ENCODE measurements at places on chromosomes 5 and 9.

- DNase-seq, result no peak
Measured at GRCh38 chr5:83856881-83857280, 136.2 kb upstream of the HAPLN1 start.

- no peak for DNase-seq
Measured at GRCh38 chr5:176624938-176625337, 5.4 kb downstream of the SNCB start.

DNA sequence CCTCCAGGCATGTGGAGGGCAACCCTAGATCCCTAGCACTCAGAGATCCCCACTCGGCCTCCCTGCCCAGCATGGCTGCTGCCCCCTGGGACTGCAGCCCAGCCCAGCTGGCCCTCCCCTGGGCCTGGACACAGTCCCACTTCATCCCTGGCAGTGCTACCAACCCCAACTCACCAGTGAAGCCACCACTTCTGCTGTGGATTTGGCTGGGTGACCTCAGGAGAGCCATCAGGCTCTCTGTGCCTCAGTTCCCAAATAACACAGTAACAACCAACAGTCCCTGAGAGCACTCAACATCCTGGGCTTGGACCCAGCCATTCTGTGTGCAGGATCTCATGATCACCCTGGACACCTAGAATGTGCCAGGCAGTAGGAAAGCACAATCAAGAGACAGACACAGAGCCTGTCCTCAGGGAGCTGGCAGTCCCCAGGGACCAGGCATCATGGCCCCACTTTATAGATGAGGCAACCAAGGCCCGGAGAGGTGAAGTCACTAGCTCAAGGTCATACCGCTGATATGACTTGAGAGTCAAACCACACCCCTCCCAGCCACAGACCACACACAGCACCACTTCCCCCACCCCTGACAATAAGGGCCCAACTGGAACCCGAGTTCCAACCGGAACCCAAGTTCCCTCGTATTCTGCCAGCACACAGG is 4.7 kb upstream of the PSMB7 start:
- peak; percentile 72 for DNase-seq

DNA sequence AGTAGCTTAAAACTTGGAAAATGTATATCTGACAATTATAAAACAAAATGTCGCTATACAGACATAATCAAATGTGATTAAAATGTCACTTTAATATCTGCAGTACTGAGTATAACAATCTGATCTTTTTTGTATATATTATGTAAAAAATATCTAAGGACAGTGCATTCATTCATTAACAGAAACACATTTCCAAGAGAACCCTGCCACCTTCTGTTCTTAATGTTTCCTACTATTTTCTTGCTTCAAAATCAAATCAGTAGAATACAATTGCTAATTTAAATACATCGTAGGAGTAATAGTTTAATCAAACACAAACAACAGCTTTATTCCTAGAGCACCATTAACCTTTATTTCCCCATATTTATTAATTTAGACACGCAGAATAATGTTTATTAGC is 142.6 kb upstream of the ST8SIA4 start:
- no peak for DNase-seq

- no peak for DNase-seq
Measured at GRCh38 chr9:82761027-82761426, 301.9 kb downstream of the RASEF start.

DNA sequence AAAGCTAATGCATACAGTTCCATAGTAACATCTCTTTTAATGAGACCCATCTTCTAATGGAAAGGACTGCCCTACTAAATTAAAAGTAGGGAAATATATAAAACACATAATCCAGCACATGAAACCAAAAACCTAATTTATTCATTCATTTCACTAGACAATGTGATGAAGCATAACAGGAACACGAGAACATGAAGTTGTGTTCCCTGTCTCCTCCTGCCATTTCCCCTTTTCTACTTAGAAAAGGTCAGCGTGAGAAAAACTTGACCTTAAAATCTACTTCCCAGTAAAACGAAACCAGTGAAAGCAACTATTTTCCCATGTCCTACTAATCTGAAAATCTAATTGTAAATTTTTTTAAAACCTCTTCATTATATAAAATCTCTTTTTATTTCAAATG is 847.5 kb downstream of the TLE1 start:
- no peak for DNase-seq

- peak; percentile 55 for DNase-seq
Measured at GRCh38 chr5:79878721-79879336, 112.2 kb downstream of the MTX3 start.

DNA sequence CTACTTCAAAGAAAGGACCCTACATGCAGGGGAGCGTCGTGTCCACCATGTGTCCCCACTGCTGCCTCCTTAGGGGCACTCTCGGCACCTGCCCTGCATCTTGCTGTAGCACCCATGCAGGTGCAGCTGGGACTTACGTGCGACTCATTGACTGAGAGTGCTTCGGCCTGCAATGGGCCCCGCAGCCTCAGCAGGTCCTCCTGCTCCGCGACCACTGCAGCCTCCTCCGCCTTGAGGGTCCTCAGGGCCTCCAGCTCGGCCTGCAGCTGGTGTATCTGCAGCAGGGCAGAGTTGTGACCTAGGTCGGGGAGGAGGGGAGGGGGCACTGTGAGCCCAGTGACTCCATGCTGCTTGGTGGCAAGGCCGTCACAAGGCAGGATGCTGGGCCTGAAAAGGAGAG is 27.1 kb downstream of the ARPC5L start:
- no peak for DNase-seq

DNA sequence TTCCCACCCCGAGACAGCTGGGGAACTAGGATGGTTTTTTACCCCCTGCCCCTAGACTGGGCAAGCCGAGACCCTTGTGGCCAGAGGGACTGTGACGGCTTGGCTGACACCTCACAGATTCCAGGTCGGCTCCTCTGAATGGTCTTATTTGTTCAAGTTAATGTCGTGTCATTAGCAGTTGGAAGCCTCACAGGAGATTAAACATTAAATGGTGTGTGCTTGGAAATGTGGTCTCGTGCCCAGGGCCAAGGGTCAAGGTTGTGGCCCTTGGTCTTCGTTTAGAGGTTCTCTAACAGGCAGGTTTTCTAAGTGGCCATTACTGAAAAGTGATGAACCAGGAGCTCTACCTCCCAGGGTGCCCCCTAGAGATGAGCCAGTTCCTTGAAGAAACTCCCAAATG is 61.2 kb upstream of the RXRA start:
- no peak for DNase-seq

- DNase-seq, result no peak
Measured at GRCh38 chr5:68054638-68055037, 160.9 kb upstream of the PIK3R1 start.

- no peak for DNase-seq
Measured at GRCh38 chr5:53603009-53603687, 42.7 kb downstream of the NDUFS4 start.

- DNase-seq, result no peak
Measured at GRCh38 chr9:110886832-110887231, 151.4 kb downstream of the LPAR1 start.

DNA sequence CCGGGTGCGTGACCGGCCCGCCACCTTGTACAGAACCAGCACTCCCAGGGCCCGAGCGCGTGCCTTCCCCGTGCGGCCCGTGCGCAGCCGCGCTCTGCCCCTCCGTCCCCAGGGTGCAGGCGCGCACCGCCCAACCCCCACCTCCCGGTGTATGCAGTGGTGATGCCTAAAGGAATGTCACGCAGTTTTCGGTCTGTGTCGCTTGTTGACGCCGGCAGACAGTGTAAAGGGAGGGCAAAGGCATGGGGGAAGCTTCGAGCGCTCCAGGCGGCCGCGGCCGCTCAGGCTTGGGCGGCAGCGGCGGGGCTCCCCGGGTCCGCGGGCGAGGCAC is 1.3 kb downstream of the LRRC26 start:
- no peak for DNase-seq

GRCh38 chr5:10073441-10074104 is 176.1 kb downstream of the ATPSCKMT start:
- no peak for DNase-seq

GRCh38 chr9:137986268-137987099 is 108.9 kb downstream of the CACNA1B start:
- no peak for DNase-seq

GRCh38 chr5:73192370-73192769 is 19.4 kb downstream of the TMEM174 start:
- no peak for DNase-seq

GRCh38 chr5:102241809-102242421 is 54.2 kb downstream of the SLCO4C1 start:
- no peak for DNase-seq

GRCh38 chr5:58450811-58451629 is 8.9 kb downstream of the PLK2 start:
- DNase-seq, result no peak

- DNase-seq, result no peak
Measured at GRCh38 chr5:173231996-173232498, 3.0 kb downstream of the NKX2-5 start.

DNA sequence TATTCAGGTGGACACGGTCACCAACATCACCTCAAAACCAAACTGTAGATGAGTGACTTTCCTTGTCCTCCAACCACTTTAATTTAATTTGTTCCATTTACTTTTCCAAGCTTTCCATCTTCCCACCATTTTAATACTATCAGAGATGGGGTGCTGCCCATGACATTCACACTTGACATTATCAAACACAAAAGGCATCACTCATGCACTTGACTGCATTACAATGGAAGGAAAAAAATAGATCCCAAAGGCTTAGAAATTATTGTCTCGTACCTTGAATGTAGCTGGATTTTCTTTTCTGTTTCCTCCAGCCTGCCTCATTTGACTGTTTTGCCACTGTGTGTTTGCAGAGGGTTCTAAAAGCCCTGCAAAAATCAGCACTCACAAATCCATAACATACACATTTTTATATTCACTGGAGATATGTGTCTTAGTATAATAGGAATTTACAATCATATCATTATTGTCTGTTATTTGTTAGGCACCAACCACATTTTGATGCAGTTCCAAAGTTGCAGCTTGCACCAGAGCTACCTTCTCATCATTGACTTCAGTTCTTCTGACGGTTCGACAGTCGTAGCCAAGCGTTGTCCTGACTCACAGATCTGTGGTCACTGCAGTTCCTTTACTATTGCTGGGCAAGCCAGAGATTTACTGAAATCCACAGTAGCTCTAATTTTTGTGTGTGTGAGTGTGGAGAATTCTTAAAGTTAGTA is 712.3 kb upstream of the WWC1 start:
- DNase-seq, result no peak

DNA sequence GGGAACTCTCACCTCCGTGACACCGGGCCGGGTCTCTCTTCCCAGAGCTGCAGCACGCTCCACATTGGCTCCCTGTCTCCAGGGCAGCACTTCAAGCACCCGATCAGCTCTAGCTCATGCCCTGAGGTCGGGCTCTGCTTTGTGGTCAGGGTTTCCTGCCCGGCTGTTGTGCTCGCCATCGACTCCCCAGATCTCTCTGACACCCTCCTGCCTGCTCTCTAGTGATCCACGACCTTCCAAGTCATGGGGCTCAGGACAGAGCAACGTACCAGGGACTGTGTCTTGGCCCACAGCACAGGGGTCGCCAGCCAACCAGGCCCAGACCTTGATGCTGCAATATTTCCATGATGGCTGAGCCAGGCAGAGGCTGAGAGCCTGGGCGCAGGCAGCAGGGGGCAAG is 45.1 kb downstream of the PRRT1B start:
- peak; percentile 76 for DNase-seq

DNA sequence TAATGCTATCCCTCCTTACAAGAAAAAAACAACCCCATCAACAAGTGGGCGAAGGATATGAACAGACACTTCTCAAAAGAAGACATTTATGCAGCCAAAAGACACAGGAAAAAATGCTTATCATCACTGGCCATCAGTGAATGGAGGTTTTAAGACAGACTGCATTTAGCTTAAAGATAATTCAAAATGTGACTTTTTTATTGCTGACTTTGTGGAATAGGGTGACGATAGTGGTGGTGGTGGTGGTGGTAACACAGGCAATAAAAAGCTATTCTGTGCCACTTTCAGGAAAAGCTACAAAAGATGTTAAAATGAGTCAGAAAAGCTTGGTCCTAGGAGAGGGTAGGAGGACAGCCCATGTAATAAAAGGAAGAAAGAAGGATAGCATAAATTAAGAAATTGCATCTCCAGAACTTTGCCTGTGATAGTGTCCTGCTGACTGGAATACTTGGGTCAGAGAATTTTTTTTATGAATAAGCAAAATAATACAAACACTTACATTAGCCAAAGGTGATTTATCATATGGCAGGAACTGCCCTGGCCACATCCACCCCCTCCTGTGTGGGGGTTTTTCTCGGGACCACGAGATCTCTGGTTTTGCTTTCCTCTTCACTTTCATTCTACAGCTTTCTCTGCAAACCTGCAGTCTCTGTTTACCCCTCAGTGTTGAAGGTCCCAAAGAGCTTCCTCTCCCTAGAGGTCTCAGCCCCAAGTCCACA is 186.7 kb downstream of the DRD1 start:
- no peak for DNase-seq

Data from activated CD8-positive, alpha-beta memory T cell treated with anti-CD3 and anti-CD28 coated beads, Interleukin-2, amount 10 ng/mL, durations not matched to agents 7 days and 5 days (primary cell).